ENCODE measurements at places on chromosomes 2 and 18. TPM values are rescaled to one million over a fixed set of nuclear protein-coding genes. Genes with fewer than 3 reads are reported as not detected.
A peak's percentile ranks its signal among the peaks of the same experiment; 100 is the strongest.

The PSTPIP2 gene
- 8.7 TPM for total RNA-seq

The FAM124B gene
- under 0.01 TPM for total RNA-seq

The OTX1 gene
- not detected for total RNA-seq

The AQP12A gene
- total RNA-seq, result not detected

The CD28 gene
- total RNA-seq, result not detected

The TTC32 gene
- 9.9 TPM for total RNA-seq

The AQP12B gene
- not detected for total RNA-seq

The DNAH6 gene
- under 0.01 TPM for total RNA-seq

The PLEK gene
- not detected for total RNA-seq

GRCh38 chr2:120979921-120980320 is 244.3 kb downstream of the GLI2 start:
- no peak for DNase-seq

GRCh38 chr18:72762515-72763122 is 105.2 kb downstream of the NETO1 start:
- peak; percentile 67 for DNase-seq

- peak; percentile 95 for DNase-seq
Observed at GRCh38 chr2:226760412-226761194, 39.0 kb downstream of the IRS1 start.

DNA sequence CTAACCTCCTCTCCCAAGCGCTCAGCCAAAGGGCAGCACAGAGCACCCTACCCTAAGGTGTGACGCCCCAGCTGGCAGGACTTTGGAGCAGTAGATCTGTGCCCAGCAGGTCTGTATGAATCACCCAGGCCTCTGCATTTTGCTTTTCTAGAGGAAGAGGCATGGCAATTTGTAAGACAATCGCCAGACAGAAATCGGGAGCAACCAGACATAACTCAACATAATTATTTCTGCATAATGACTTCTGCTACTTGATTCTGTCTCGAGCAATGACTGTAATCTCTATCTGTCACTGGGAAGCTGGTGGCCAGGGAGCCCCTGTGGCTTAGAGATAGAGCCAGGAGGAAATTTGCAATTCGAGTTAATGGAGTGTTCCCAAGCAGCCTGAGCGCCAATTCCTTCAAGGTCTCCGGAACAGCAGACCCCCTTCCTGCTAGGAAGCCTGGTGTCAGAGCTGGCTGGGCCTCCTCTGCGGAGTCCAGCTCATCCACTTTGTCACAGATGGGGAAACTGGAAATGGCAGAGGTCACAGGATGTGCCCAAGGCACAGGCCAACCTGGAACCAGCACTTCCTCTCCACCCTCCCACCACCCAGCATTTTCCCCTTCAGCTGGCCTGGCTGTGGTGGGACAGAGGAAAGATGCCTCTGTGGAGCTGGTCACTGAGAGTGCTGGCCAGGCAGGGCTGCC is 55.0 kb downstream of the ODC1 start:
- no peak for DNase-seq

- DNase-seq, result no peak
Observed at GRCh38 chr2:24021122-24021998, 11.5 kb downstream of the MFSD2B start.

GRCh38 chr2:80326214-80326613 is 21.7 kb upstream of the LRRTM1 start:
- peak; percentile 25 for DNase-seq

GRCh38 chr2:230202430-230203109 is 17.2 kb downstream of the SP110 start:
- no peak for DNase-seq

GRCh38 chr2:141499123-141499522 is 631.7 kb downstream of the LRP1B start:
- DNase-seq, result no peak

DNA sequence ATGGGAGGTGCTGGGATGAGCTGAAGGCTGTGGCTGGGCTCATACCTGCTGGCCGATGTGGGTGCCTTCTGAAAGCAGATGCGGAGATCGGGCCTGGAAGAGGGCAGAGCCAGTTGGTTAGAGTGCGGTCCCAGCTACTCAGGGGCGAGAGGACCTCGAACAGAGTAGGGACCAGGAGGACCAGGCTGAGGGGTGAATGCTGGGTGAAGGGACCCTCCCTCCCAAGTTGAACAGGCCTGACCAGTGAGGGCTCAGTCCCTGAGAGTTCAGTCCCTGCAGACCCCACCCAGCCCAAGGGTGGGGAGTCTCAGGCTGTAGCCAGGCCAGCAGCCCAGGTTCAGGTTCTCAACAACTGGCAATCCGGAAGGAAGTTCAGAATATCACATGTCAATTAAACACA is 232.8 kb upstream of the HS6ST1 start:
- DNase-seq, result no peak

- peak; percentile 78 for DNase-seq
Observed at GRCh38 chr2:228581731-228582130, 400.2 kb upstream of the SPHKAP start.

DNA sequence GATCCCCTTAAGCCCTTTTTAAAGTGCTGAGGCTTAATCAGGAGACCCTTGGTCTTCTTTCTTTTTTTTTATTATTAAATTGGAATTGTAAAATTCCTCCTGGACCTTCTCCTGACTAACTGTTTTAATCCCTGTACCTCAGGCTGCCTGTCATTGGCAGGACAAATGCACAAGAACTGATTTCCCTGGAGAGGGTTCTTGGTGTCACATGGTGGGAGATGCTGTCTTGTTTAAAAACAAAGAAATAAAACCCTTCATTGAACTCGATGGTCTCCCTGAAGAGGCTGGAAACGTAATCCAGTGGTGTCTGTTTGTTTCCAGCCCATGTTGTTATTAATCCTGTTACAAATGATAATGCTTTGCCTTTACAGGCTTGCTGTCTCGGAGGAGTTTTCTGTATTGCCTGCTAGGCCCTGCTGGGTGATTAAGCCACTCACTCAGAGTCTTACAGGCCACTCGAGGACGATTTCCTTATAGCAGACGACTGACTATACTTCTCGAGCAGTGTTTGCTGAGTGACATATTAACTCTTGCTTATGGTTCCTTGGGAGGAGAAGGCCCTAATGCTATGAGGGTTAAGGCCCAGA is 100.5 kb upstream of the MGAT5 start:
- no peak for DNase-seq

- peak; percentile 51 for DNase-seq
Observed at GRCh38 chr2:12816379-12817306, 99.9 kb downstream of the TRIB2 start.

GRCh38 chr2:100208141-100208770 is 65.9 kb upstream of the AFF3 start:
- DNase-seq, result peak; percentile 25

All from fibroblast of villous mesenchyme (primary cell).